ENCODE measurements at places on chromosomes 2 and 18.
A peak's percentile ranks its signal among the peaks of the same experiment; 100 is the strongest.

DNA sequence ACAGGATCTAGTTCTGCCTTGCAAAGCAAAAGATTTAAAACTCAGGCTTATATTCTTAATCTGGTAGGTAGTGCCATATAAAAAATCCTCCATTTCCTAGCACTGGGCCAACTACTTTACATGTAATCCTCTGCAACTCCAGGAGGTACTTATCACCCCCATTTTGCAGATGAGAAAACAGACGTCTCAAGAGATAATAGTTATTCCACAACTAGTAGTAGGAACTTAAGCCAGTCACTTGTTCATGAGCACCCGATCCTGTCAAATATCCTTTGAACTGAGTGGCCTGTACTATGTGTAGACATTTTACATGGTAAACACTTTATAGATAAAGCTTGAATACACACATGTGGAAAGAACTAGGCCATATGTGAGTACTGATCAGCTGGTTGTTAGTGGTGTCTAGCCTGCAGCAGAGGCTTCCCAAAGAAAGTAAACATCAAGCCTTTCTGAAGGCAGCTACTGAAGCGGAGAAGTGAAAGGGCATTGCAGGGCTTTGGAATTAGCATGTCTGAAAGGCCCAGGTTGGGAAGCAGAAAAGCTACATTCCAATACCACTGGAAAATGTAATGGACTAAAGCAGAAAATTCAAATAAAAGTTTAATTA is 48.0 kb downstream of the NAB1 start:
- no peak for DNase-seq

DNA sequence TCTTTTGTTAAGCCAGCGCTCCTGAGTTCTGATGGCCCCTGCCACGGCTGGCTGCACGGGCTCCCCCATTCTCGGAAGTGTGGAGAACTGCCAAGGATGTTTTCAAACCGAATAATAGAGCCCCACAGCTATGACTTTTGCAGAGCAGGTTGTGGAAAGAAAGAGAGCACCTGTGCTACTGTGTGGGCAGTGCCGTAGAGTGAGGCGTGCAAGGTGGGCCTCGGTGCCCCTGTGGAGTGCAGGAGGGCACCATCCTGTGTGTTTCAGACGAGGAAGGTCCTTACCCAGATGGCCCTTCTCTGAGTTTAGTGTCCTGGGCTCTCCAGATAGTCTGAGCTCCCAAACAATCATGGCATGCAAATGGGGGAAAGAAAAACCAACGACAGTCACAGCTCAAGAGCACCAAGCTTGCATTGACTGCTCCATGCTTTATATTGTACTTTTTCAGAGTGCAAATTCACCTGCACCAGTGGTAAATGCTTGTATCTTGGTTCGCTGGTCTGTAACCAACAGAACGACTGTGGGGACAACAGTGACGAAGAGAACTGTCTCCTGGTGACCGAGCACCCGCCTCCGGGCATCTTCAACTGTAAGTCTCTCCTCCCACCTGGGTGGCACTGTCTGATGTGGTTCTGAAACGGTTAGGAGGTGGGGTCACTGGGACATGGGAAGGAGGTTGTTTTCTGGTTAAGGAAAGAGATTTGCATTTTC is 219.4 kb downstream of the LDLRAD4 start:
- no peak for DNase-seq

DNA sequence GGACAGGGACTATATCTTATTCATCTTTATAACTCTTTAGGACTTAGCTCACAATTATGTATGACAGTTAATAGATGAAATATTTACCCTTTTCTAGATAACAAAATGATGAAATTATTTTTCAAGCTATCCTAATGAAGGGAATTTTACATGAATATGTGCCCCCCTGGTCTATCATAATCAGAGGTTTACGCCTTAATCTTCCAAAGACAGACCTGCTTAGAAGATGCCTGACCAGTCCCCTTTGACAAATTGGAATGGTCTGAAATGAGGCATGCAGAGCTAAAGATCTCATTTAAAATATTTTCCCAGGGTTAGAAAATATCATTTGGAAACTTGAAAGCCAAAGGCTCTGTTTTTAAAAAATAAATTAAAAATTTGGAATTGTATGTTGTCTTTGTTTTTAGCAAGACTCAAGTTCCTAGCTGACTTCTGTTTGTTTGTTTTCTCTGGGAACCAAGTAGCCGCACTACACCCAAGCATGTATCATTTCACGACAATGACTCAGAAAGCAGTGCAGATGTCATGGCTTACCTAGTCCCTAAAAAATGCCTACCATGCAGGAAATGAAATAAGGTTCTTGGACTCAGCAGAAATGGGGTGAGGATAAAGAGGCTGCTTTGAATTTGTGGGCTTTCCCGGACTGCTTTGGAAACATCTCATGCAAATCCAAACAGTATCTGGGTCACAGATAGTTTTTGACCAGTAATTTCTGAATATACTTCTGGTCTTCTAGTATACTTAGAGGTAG is 162.1 kb downstream of the ZEB2 start:
- DNase-seq, result peak; percentile 62

DNA sequence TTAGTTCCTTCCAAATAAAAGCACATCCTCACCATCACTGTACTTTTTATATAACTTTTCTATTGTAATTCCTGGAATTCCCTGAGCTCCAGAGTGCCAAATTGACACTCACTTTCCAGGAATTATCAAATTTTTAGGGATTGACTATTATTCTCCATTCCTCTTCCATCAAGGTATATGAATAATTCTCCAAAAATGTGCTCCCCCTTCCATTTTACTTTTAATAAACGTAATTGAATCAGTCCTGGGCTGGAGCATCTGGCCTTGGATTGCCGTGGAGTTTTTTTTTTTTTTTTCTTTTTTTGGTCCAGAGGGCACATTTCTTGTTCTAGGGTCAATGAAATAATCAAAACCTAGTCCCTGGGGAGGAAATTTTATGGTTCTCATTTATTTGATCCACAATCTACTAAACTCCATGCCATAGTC is 304.3 kb downstream of the CDCA7 start:
- DNase-seq, result no peak

DNA sequence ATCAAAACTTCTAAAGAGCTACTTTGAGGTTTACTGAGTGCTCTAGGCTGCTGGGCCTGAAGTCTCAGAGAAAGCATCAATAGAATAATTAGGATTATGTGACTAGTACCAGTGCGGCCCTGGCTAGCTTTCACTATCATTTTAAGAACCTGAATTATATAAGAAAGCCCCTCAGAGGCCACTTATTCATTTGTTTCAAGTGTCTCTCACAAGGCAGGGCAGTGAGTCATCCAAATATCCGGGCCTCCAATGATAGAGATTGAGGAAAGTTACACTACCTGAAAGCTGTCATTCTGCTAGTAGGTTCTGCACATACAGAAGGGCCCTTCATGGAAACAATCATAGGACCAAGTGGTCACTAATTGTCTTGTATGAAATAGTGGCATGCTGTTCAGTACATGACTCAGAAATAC is 193.1 kb downstream of the L3MBTL4 start:
- DNase-seq, result no peak

GRCh38 chr2:176656038-176656775 is 387.0 kb downstream of the MTX2 start:
- DNase-seq, result no peak

- no peak for DNase-seq
These were observed 601.7 kb downstream of the NR4A2 start for GRCh38 chr2:155730804-155731203.

GRCh38 chr18:48979944-48980890 is 29.5 kb upstream of the SMAD7 start:
- no peak for DNase-seq

DNA sequence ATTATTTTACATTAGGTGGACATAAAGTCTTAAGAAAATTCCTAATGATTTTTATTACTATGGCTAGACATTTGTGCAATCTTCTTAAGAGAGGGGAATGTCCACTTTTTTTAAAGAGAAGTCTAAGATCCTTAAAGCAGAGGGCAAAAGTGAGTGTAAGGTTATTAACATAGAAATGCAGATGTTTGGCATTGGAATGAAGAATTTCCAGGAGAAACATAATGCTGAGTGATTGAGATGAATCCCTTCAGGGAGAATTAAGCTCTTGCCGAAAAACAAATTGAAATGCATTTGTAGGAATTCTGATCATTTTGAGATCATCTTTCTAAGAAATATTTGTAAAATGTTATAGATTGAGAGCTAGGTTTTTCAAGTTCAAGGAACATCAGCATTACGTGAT is 15.0 kb downstream of the FAM124B start:
- no peak for DNase-seq

DNA sequence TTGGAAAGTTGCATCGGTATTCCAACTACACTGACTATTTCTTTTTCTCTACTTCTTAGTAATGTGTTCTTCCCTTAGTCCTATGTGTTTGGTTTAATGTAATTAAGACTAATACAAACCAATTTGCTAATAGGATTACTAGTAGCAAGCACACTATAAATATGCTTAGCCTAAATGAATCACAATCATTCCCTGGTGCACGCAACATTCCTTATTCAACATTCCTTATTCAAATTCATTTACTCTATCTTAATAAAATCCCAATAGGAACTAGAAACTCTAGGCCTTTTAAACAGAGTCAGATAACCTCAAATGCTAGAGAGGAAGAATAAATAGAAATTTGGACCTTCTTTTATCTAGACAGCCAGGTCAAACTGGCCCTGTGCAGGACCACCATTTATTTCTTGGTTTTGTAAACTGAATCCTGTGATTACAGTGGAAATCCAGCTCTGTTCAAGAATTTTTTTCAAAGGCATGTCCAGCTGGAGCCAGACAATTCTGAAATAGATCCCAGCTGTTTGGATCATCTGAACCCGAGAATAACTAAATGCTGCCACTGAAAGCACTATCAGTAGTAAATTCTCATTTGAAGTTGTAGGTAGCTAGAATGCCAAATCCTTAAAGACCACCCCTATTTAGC is 103.1 kb downstream of the PPP1R1C start:
- DNase-seq, result no peak

- DNase-seq, result no peak
These were observed 28.6 kb upstream of the TMEM87B start for GRCh38 chr2:112026509-112026908.
